Stimulated activated CD4-positive, alpha-beta T cell treated with anti-CD3 and anti-CD28 coated beads, Interleukin-15, amount 100 ng/mL, for 48 hours (primary cell): ENCODE measurements at places on chromosomes 1 and 21.

- no peak for DNase-seq
Observed at GRCh38 chr1:192399161-192399560, 82.4 kb downstream of the RGS21 start.

- no peak for DNase-seq
Observed at GRCh38 chr1:197768014-197768805, 7.1 kb downstream of the DENND1B start.

- DNase-seq, result no peak
Observed at GRCh38 chr1:44792736-44793502, 4.9 kb upstream of the BEST4 start.

- DNase-seq, result no peak
Observed at GRCh38 chr1:87806379-87807094, 477.9 kb downstream of the LMO4 start.

DNA sequence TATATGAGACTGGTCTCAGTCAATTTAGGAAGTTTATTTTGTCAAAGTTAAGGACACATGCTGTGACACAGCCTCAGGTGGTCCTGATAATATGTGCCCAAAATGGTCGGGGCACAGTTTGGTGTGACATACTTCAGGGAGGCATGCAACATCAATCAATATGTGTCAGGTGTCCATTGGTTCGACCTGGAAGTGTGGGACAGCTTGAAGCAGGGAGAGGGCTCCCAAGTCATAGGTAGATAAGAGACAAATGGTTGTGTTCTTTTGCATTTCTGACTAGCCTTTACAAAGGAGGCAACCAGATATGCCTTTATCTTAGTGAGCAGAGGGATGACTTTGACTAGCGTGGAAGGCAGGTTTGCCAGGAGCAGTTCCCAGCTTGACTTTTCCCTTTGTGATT is 4.5 kb upstream of the ERVH48-1 start:
- DNase-seq, result no peak

DNA sequence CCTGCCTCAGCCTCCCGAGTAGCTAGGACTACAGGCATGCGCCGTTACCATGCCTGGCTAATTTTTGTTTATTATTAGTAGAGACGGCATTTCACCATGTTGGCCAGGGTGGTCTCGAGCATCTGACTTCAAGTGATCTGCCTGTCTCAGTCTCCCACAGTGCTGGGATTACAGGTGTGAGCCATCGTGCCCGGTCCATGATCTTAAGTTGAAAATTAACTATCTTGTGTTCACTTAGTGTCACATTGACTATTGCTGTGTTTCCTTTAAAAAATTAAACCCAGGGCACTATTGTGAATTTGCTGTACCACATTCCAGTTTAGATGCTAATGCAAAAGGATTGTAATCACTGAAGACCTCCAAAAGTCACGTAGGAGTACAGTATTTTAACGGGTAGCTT is 14.1 kb downstream of the CMPK1 start:
- DNase-seq, result no peak

DNA sequence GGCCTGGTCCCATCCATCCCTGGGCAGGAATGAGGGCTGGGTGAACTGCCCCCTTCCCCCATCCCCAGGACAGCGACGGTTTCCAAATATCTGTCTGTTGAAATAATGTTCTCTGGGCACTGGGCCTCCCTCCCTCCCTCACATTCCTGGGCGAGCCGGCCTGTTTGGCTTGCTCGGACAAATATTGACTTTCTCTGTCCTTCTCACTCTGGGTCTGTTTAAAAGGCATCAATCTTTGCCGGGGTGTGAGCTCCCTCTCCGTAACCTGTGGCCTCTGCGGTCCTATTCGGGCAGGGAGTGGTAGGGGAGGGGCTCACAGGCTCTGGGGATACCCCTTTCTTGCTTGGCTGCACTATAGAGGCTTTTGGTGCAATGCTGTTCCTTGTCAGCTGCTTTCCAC is 40.2 kb downstream of the FOXD2 start:
- DNase-seq, result no peak

DNA sequence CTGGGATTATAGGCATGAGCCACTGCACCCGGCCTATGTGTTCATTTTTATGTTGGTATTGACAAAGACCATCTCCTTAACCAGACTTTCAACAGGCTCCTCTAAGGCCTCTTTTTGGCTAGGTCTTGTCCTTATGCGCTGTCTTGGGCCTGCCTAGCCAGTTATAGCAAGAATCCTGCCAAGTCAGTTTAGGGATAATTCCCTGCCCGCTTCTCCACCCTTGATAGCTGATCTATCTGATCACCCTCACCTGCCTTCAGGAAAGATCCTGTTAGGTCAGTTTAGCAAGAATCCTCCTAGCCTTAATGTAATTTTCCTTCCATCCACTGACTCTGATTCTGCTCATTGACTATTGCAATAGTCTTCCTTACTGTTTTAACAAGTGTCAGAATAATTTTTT is 2.4 kb upstream of the B4GALT3 start:
- DNase-seq, result no peak

DNA sequence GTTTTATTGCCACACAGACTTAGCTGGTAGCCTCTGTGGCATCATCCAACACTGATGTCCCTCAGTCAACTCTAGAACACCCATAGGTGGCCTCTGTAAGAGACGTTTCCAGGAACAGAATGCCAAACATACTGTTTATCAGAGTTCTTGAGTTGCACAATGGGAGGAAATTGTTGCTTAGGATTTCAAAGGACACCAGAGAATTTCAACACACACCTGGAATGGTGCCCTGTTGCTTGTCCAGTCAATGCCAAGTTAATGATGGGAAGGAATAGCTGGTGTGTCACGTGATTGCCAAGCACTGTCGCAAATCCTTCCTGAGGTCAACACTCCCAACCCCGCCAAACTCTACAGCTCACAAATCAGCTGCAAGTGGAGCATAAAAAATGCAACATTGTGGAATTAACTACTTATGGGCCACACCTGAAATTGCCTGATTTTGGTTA is 28.6 kb upstream of the DUSP23 start:
- no peak for DNase-seq

DNA sequence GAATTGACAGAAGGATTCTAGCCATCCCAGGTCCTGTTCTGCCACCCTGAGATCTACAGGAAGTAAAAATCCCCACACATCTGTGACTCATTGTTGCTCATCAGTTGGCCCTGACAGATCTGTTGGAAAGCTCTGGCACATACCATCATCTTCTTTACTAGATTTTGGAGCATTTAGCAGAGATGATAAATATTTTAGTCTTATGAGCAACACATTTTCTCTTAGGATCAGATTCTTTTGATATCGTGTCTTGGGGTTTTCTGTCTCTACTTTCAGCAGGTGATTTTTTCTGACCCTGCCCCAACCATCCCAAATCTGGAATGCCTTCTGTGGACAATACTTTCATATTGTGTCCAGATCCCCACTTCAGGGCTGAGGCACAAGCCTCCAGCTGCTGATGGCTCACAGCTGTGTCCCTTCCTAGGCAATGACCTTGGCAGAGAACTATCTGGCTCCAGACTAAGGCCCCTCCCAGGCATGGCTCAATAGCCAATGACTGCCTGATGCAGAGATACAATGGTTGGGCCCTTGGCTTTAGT is 102.8 kb downstream of the GDAP2 start:
- DNase-seq, result no peak

DNA sequence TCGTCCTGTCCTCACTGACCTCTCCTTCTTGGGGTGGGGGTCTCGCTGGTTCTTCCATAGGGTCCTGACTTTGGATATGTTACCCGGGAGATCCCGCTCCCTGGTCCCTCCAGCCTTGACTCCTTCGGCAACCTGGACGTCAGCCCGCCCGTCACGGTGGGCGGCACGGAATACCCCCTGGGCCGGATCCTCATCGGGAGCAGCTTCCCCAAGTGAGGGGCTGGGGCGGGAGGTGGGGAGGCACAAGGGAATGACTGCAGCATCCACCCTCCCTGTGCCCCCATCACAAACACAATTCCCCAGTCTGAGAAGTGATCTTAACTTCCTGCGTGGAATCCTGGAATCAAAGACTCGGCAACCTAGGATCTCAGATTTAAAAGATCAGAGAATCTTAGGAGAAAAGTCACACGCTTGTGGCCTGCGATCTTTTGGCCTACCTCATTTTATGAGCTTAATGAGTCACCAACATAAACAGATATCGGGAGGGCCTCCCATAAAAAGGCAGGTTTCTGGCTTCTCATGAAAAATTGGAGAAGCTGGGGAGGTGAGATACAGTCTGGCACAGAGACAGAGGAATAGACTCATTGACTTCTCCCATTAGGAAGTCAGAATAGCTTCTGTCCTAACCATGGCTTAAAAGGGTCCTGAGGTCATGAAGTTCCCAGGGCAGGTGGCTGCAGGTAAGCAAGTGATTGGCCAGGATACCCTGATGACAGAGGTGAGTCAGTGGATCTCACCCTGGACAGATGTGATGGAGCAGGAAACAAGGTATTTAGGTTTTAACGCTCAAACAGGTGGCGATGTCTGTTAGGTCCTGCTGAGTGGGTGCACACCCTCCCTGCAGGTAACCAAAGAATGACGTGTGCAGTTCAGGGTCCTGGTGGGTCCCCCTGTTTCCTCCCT is 15.9 kb upstream of the PADI3 start:
- no peak for DNase-seq

DNA sequence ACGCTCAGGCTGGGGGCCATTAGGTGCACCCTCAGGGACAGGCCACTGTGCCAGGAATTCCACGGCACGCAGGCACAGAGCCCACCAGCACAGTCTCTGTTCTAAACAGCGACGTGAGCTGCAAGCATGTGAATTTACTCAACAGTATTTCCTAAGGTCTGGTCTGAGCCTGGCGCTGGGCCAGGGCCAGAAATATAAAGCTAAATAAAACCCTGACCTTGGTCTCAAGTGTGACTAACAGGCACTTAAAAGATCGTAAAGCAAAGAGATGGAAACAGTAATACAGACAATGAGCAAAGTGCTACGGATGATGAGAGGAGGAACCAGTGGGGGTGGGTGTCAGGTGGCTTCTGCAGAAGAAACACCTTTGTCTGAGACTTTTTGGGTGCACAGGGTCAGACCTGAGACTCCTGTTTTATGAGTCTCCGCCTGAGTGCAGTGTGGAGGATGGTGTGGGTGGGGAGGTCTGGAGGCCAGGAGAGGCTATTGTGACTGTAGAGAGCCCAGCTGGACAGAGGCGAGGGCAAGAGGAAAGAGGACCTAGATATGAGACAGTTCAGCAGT is 53.4 kb upstream of the EDN2 start:
- no peak for DNase-seq

- DNase-seq, result no peak
Observed at GRCh38 chr1:100065183-100065968, 67.4 kb downstream of the SASS6 start.

DNA sequence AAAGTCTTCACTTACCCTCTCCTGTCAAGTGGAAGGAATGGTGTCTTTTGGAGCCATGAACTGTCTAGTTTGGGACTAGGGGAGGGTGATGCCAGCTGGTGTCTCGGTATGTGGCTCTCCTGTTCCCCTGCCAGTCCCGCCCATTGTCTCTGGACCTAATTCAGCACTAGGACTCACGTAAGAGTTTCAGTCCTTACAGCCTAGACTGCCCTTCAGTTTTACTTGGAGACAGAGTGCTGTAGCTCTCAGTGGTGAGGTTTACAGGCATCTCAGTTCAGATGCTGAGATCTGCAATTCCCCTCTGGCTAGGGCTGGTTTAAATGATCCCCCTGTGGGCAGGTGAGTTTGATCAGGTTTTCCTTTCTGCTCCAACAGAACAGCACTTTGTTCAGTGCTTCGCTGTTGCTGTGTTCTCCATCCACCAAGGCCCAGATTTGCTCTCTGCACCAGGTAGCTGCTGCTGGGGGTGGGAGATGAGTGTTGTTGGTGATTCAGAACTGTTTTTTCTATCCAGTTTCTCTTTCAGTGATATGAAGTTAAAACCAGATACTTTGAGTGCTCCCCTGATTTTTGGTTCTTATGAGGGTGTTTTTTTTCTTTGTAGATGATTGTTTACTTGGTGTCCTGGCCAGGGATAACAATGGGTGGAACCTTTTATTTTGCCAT is 198.3 kb upstream of the RNPC3 start:
- no peak for DNase-seq

GRCh38 chr21:14737284-14737691 is 191.2 kb upstream of the SAMSN1 start:
- no peak for DNase-seq

GRCh38 chr1:166980383-166980782 is 5.0 kb upstream of the ILDR2 start:
- DNase-seq, result no peak
